Suppressor macrophage (primary cell): ENCODE measurements at places on chromosomes 3 and 15.
A peak's percentile ranks its signal among the peaks of the same experiment; 100 is the strongest.

GRCh38 chr3:14465425-14465824 lies 63.0 kb downstream of the SLC6A6 start:
- no peak for DNase-seq

DNA sequence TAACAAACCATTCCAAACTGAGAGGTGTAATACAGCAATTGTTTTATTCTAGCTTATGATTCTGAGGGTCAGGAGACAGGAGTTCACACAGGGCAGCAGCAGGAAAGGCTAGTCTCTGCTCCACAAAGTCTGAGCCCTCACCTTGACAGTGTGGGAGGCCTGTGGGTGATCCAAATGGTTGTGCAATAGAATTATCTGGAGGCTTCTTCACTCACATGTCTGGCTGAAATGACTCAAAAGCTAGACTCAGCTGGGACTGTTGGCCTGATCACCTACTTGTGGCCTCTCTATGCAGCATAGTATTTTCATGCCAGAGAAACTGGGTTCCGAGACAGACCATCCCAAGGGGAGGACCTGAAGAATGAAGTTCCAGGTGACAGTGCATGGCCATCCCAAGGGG lies 233.9 kb upstream of the UBE2E2 start:
- DNase-seq: peak; percentile 8

DNA sequence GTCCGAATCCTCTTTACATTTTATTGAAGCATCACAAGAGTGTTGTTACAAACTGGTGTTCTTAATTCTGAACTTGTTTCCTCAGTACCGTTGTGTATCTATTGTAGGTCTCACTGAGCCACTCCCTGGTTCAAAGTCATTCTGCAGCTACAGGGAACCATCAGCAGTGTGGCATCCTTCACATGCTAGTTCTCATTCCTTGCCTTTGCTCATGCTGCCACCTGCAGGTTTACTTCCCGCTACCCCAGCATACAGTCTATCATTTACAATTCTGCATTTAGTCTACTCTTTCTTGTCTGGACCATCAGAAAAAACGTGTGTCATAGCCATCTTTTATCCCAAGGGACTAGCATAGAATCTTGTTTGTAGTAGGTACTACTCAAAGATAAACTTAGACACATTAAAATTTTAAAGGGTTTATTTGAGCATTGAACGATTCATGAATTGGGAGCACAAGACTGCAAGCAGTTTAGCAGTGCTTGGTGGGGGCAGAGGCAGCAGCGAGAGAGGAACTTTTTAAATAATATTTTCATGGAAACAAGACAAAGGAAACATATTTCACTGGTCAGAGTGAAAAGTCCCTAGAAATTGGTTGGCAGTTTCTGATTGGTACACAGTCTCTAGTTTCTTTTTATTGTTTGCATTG lies 402.1 kb downstream of the CADM2 start:
- DNase-seq: peak; percentile 29

DNA sequence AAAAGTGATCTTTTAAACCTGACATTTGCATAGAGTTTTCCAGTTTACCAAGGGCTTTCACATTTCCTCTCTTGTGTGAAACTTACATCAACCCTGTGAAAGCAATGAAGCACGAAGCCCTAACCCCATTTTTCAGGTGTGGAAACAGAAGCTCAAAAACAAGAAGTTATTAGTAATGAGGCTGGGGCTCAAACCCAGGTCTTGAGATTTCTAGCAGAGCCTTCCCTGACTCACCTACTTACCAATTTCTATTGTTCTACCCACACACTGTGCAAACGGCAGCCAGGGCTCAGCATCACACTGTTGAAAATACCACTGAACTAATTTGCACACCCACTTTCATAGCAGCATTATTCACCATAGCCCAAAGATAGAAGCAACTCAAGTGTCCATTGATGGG lies 117.8 kb upstream of the IGF1R start:
- DNase-seq: no peak
